ENCODE measurements at places on chromosomes 2 and 18.

GRCh38 chr2:182767578-182767977 is 51.5 kb downstream of the DNAJC10 start:
- peak; percentile 15 for DNase-seq

- no peak for DNase-seq
These were observed 269.3 kb downstream of the METTL4 start for GRCh38 chr18:2302012-2302411.

GRCh38 chr2:20467789-20468548 is 21.1 kb downstream of the RHOB start:
- DNase-seq: no peak

GRCh38 chr2:232204457-232204931 is 174.1 kb upstream of the ALPP start:
- no peak for DNase-seq

DNA sequence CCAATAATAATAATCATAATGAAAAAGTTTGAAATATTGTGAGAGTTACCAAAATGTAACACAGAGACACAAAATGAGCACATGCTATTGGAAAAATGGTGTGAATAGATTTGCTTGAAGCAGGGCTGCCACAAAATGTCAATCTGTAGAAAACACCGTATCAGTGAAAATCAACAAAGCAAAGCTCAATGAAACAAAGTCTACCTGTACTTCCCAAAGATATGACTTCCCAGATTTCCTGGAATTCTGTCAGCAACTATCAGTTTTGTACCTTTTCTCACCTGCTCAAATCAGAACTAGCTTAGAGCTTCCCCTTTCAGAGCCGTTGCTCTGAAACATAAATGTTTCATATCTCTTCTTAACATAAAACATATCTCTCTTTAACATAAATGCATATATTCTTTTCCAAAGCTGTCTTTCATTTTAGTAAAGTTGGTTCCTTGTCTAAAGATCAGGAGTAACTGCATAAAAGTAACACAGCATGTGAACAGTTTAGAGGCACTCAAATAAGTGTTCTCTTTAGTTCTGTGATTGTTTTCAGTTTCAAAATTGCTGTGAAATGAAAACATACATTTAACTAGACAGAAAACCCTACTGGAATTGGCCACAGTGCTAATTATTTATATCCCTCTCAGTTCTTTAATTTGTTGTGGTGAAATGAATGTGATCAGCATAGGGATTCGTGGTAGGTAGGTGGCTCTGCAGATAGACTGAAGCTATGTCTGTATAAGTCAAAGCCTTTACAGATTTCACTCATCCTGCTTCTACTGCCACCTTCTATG is 262.5 kb downstream of the KCNJ3 start:
- no peak for DNase-seq

DNA sequence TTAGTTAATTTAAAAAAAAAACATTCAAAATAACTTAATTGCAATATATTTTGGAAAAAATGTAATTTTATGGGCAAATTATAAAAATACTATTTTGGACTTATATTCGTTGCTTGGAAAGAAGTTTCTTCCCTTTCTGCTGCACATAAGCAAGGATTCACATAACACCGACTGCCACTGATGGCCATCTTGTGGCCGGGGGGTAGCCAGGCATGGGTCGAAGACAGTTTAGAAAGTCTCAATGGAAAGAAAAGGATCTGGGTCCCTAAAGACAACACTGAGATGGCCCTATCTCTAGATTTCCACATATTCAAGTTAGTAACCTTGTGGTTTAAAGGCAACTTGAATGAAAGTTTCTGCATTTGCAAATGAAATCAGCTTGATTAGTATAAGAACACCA is 318.6 kb downstream of the AKAIN1 start:
- DNase-seq: no peak

GRCh38 chr2:170024721-170025120 is 153.2 kb upstream of the MYO3B start:
- DNase-seq: no peak

DNA sequence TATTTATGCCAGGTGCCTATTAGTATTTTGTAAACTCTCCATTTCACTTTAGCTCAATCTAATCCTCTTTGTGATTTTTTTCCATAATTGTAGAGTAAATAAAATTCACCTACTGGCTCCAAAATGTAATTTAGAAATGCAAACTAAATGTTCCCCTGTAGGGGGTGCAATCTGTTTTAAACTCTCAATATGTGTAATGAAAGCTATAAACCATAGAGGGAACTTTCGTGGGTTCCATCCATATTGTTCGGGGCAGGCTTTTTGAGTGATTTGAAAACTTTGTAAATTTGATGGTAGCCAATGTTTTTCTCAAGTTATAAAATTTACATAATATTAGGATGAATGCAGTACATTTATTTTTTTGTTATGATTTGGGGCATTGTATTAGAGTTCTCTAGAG is 49.4 kb downstream of the TSPYL6 start:
- DNase-seq: peak; percentile 59

- DNase-seq: no peak
These were observed 62.8 kb downstream of the PXDN start for GRCh38 chr2:1681323-1682180.

- DNase-seq: peak; percentile 18
These were observed 136.7 kb downstream of the DDX1 start for GRCh38 chr2:15728245-15728938.

GRCh38 chr2:221235941-221236340 is 336.2 kb downstream of the EPHA4 start:
- no peak for DNase-seq

DNA sequence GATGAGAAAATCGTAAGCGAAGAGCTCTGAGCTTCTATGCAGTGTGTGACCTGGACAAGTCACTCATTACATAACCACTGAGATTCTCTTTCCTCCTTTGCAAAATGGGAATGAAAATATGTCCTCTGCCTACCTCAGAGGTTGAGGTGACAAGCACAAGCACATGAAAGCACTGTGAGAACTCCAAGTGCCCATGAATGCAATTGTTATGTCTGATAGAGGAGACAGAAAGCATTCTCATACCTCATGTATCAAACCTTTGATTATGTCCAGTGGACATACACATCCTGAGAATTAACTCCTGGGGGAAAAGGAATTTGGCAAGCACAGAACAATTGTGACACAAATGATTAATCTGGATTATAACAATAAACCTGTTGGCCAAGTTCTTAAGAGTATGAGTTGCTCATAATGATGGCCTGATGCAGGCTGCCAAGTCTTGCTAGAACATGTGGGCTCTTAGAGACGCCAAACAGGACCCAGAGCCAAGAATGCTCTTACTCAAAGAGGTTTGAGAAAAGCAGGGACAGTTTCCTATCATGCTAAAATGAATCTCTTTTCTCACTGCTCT is 8.5 kb upstream of the RMDN2 start:
- DNase-seq: no peak

DNA sequence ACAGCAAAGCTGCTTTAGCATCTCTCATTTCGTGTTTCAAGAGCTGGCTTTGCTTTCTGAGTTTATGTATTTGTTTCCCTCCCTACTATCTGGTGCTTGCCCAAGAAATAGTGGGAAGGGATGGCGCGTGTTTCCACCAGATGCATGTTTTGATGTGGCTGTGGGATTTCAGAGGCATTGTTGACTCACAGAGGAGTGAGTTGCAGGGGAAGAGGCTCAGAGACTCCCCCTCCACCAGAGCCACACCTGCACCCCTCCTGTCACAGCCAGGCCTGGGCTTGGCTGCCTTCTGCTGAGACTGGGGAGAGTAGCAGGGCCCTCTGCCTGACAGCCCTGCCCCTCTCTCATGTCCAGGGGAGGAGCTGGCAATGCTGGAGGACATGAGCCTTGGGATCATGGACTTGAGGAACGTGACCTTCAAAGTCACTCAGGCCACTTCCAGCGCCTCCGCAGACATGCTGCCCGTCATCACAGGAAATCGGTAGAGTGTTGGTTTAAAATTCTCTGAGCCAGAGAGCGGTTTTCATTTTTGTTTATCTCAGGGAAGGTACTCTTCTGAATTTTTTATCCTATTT is 42.9 kb downstream of the COA5 start:
- no peak for DNase-seq

- no peak for DNase-seq
These were observed at the start of gene NOSTRIN for GRCh38 chr2:168801961-168802858. NOSTRIN (plus strand) TSS chr2:168802637; CDS start chr2:168802647, 10 bp downstream.

GRCh38 chr2:206790311-206790935 is 25.0 kb downstream of the FASTKD2 start:
- DNase-seq: no peak

DNA sequence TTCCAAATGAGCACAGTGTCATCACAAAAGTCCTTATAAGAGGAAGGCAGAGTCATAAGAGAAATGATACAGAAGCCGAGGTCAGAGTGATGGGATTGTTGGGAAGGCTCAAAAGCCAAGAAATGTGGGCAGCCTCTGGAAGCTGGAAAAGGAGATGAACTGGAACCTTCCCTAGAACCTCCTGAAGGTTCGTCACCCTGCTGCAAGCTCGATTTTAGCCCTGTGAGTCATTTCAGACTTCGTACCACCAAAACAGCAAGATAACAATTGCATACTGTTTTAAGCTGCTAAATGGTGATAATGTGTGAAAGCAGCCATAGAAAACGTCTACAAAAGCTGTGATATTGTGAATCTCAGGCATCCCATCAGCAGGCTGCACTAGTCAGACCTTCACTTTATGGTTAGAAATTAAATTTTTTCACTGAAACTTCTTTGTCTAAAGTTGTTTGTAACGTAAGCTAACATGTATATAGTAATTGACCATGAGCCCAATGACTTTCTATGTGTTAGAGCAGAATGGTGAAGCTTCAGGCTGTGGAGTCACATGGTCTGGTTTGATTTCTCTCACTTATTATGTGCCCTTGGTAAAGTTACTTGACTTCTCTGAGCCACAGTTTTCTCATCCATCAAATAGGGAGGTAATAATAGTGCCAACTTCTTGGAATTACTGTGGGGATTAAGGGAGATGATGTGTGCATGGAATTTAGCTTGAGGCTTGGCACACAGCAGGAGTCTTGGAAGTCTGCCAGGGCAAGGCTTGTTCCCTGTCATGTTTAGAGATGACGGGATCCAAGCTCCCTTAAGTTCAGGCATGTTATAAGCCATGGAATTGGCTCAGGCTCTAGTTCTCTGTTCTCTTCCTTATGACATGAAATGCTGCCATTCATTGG is 132.0 kb upstream of the CCDC195 start:
- DNase-seq: peak; percentile 85

DNA sequence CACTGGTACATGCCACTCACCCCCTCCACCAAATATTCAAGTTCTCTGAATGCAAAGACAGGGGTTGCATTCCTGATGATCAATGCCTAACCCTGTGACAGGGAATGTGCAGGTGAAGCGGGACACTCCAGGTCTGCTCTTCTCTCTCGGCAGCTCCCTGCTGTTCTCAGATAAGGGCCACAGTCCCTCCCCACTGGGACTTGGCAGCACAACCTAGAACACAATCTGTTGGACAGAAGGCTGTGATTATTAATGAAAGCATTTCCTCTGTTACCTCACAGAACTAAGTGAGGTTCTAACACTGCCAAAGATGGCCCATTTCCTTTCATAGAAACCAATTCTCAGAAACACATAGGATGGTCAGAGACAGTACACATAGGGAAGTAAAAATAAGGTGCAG is 42.7 kb downstream of the VSNL1 start:
- no peak for DNase-seq

- no peak for DNase-seq
These were observed 264.4 kb upstream of the SIX2 start for GRCh38 chr2:45273412-45274249.

DNA sequence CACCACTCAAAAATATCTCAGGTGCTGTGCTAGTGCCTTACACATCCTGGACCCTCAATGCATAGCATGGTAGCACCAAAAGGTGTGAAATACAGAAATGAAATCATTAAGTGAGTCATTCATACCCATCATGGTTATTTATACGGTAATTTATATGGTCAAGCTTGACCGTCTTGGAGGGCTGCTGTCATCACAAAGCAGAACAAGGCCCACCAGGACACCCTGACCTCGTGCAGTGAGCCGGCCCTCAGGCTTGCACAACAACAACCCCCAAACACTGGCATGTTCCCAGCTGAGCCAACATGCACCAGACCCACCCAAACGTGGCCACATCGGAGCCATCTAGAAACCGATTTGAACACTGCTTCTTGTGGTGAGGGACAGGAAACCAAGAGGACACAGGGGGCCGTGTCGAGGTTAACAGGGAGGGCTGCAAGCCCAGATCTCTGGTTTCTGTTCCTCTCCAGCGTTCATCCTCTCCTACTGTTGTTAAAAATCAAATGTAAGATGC is 378.5 kb upstream of the ID2 start:
- DNase-seq: no peak

DNA sequence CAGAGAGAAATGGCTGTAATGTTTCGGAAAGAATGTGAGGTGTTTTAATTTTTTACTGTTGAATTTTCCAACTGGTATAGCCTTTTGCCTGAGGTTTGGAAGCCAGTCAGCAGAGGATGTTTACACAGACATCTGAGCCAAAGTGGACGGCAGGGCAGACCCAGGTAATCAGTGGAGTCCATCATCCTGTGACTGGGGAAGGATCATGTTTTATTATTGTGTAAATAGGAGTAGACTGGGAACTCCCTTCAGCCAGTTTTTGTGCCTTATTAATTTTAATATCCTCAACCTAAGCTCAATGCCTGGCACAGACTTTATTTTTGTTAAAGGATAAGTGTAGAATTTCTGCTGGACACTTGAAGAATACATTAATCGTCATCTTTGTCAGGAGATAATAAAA is 142.0 kb upstream of the GAREM1 start:
- DNase-seq: no peak
